ENCODE measurements at places on chromosomes 2 and 18.

- no peak for DNase-seq
Observed at GRCh38 chr2:120661551-120661950, 74.1 kb upstream of the GLI2 start.

- DNase-seq, result no peak
Observed at GRCh38 chr2:109558076-109558882, 55.5 kb downstream of the SEPTIN10 start.

- DNase-seq, result no peak
Observed at GRCh38 chr2:190110131-190110530, 47.6 kb upstream of the MSTN start.

DNA sequence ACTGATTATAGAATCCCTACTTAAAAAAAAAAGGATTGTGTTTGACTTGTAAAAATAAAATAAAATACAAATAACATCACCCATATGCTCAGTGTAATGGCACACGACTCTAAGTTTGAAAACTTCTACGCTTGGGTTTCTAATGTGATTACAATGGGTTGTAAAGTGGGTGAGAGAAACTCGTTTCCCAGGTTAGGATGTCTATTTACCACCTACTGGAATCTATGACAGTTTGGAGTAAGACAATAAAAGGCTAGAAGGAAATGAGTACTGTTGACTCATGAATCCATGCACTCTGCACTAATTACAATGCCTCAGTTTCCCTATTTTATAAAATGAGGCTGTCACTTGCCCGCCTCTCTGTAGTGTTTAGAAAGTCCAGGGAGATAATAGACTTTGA is 204.2 kb upstream of the FBXO11 start:
- no peak for DNase-seq

- DNase-seq, result peak; percentile 20
Observed at GRCh38 chr18:26190506-26190905, 35.7 kb upstream of the TAF4B start.

DNA sequence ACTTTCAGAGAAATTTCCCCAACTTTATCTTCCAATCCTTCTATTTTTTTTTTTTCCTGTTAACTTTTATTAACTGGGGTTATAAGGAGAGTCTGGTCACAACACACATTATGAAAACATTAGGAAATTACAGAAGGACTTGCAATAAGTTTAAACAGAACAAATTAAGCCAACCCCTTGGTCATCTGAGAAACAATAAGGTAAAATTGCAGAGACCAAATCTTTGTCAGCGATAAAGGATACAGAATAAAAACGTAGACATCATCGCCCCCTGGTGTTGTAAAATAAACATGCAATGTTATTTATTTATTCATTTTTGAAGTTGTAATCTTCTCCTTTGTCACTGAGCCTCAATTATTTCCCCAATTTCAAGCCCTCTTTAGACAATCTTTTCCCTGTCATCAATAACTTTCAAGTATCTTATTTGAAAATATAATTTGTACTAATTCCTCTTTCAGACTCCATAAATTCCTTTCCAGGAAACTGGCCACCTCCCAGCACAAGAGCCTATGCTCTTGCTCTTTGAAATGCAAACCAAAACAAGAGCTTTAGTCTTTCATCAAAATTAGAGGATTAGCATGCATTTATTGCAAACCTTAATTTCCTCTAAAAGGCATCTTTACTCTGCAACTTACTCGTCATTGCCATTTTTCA is 19.5 kb downstream of the G6PC2 start:
- no peak for DNase-seq

DNA sequence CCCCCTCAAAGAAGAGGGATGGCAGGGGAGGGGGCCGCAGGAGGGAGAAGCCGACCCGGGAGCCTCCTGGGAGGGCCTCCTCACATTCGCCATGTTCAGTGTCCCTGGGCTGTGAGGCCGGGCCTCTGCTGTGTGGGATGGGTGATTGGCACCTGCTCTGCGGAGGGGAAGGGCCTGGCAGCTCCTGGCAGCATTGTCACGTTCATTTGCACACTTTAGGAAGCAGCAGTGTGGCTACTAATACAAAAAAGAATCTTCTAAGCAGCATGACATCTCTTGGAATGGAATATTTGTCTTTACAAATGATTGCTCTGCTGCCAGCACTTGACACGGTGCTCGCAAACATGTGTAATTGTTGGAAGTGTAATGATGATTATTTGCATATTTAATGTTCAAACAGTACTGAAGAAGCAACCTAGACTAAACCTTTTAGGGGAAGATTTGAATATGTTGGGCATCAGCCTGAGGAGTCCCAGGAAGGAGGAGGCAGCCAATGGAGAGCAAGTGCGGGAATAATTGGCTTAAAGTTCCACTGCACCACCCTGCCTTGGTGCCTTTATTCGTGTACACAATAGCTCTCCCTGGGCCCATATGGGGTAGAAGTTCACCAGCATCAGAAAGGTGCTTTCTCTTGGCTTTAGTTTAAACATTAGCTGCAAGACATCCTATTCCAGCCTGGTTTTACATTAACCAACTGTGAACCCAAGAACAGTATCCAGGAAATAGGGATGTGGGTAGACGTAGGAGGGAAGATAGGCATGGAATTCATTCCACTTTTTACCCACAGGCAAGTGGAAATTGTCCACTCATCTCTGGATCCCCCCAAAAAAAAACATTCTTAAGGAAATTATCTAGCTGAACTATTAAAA is 404.9 kb downstream of the TMEM182 start:
- DNase-seq, result no peak

GRCh38 chr2:16824472-16824871 is 158.8 kb upstream of the CYRIA start:
- DNase-seq, result no peak

DNA sequence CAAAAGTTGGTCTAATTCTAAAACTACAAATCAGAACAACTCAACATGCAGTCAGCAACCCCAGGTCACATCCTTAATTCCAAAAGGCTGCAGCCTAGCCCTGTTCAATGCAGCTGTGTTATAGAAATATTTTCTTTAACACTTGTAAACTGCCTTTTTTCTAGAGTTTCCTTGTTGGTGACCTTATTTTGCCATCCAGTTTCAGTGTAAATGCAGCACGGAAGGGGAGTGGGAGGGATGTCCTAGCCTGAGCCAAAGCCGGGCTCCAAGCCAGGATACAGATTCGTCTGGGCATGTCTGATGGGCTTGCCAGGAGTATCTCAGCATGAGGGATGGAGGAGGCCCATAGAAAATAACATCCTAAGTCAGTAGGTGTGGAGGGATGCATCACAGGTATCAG is 17.7 kb upstream of the SP3 start:
- no peak for DNase-seq

- DNase-seq, result no peak
Observed at GRCh38 chr2:66839551-66840320, 404.8 kb downstream of the MEIS1 start.

GRCh38 chr2:328761-329160 is 40.9 kb upstream of the ALKAL2 start:
- DNase-seq, result no peak

- no peak for DNase-seq
Observed at GRCh38 chr2:42025151-42025582, 22.7 kb upstream of the PKDCC start.

DNA sequence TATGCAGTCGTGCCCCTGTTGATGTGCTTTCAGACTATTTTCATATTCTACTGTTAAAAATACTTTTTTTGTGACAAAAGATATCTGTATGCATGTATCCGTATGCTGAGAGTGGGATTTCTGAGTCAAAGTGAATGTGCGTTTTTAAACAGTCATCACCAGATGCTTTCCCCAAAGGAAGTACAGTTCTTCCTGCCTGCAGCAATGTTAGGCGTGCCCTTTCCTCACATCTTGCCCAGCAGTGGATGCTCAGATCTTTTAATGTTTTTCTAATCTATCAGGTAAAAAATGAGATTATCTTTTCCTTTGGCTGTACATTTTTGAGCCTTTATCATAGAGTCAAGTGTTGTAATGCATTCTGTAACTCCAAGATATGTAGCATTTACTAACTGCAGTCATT is 111.7 kb downstream of the PTPRM start:
- no peak for DNase-seq

- DNase-seq, result no peak
Observed at GRCh38 chr2:76378140-76378539, 667.4 kb upstream of the GCFC2 start.

- DNase-seq, result no peak
Observed at GRCh38 chr2:217802876-217803652, 199.7 kb downstream of the TNS1 start.

GRCh38 chr2:43408407-43409160 is 182.2 kb upstream of the ZFP36L2 start:
- DNase-seq, result no peak

DNA sequence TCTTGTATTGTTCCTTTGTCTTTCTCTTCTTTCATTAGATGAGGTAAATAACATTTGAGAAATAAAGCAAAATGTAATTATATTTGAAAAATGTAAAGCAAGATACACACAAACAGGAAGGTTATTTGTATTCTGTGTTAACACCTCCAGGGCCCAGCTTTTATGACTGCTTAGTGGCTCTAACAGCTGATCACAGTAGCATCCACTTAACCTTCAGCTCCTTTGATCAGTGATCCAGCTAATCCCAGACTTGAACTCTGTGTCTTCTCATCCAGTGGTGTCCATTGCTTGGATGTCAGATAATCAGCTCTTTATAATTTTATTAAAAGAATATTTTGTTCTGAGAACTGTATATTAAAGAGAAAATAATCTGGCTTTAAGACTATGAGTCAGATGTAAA is 44.5 kb downstream of the PSMD14 start:
- DNase-seq, result no peak

GRCh38 chr2:241410739-241411176 is 54.7 kb downstream of the FARP2 start:
- no peak for DNase-seq

DNA sequence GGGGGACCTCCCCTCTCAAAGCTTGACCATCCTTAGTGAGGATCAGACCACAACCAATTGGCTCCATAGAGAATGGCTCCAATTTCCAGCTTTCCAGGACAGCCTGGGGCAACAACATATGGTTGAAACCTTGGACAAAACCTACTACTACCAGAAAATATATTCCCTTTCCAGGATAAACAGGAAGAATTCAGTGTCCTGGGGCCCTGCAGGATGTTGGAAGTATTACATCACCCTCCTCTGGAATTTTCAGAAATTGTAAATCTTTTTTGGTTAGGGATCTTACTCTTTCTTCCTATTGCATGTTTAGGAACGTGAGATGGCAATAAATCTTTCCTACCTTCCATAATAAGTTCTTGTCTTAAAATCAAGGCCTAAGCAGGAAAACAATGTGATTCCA is 158.9 kb upstream of the MEIS1 start:
- DNase-seq, result no peak

DNA sequence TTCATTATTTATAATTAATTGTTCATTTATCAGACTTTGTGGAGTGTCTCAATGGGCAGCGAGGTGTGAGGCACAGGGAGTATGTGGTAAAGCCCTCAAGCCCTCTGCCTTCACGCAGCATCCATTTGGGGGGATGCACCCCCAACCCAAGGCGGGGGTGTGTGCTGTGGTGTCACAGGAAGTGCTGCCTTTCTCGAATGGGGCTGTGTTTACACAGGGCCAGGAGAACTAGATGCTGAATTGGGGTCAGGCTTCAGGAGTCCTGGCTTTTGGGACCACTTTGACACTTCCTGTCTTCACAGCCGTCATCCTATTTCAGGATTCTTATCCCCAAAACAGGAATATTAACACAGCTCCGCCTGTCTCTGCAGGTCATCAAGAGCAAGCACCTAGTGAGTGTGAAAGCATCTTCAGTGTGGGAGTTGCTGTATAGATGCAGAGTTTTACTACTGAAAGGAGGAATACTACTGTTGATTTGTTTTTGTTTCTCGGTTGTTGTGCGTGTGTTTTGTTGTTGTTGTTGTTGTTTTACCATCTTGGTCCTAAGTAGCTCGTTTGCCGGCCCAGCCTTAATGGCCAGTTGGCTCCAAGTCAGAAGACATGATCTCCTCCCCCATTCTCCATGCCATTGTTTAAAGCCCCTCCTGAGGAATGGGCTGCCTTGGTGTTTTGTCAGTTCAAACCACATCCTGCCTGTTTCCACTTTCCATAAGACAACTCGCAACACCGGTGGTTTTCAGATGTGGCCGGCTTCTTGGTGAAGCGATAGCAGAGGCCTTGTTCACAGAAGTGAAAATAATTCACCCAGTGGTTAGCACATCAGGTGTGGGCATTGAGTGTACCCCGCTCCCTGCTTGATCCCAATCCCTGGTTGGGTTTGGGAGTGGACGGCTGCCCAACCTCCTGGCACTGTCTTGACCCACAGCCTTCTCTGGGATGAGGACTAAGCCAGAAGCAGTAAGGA is 221.3 kb downstream of the BCL2 start:
- no peak for DNase-seq

GRCh38 chr18:8499810-8500675 is 109.2 kb upstream of the RAB12 start:
- DNase-seq, result no peak

DNA sequence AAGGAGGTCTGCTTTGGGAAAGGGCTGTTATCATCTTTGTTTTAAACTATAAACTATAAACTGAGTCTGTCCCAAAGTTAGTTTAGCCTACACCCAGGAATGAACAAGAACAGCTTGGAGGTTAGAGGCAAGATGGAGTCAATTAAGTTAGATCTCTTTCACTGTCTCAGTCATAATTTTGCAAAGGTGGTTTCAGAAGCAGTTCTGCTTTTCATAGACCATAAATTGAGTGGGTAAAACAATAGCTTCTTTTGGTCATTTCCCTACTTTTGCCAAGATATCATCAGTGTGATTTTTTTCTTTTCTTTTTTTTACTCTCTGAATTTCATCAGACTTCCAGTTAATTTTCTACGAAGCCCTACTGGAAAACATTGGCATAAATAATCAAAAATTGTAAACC is 117.0 kb downstream of the AP1S3 start:
- no peak for DNase-seq

DNA sequence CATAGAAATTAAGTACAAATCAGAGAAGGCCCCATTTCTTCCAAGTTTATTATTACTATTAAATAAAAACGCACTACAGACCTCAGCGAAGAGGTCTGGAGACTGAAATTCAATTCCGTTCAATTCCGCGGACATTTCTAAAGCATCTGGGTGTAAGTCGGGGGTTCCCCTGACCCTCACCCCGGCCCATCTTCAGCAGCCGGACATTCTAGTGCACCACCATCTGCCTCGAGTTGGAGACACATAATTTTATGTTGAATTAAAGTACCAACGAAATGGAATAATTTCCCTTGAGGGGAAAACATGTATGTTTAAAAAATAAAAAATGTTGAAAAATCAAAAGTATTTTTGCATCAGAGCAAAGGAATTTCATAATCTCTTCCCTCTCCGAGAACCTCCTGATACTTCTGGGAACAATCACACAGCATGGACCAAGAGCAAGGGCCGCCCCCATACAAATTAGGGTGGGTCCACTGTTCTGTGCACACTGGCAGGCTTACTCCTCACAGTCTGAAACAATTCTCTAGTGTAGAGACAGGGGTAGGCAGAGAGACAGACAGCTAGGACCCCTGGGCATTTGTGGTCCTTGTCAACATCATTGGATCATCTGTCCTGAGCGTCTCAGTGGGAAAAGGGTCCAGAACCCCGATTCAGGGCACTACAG is 29.3 kb downstream of the MBP start:
- DNase-seq, result no peak

GRCh38 chr2:22189893-22190480 is 1066.2 kb downstream of the TDRD15 start:
- DNase-seq, result no peak

- DNase-seq, result no peak
Observed at GRCh38 chr2:126784621-126785020, 114.1 kb upstream of the TEX51 start.

- DNase-seq, result no peak
Observed at GRCh38 chr18:39776766-39777165, 2178.3 kb upstream of the PIK3C3 start.

GRCh38 chr2:86035376-86035882 is 70.3 kb downstream of the POLR1A start:
- DNase-seq, result no peak
